Neural crest cell (in vitro differentiated cells): ENCODE measurements at places on chromosomes 1 and 21.

DNA sequence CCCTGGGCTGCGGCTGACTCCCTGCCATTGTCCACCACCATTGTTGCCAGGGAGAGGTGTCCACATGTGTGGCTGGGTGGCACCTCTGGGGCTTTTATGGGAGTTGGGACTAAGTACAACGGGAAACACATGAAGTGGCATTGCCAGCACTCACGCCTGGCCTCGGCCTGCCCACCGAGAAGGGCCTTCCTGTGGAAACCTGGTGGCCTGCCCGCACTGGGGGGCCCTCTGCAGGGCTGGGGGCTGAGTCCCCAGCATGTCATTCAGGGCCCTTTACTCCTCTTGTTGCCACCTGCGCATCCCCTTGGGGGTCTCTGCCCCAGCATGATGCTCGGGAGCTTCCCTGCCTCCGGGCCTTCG, 35.5 kb upstream of the RUNX3 start:
- no peak for DNase-seq

- no peak for DNase-seq
Measured at GRCh38 chr1:17865912-17866739, 111.0 kb downstream of the ACTL8 start.

- DNase-seq = no peak
Measured at GRCh38 chr1:1219341-1219740, 5.4 kb upstream of the TNFRSF4 start.

DNA sequence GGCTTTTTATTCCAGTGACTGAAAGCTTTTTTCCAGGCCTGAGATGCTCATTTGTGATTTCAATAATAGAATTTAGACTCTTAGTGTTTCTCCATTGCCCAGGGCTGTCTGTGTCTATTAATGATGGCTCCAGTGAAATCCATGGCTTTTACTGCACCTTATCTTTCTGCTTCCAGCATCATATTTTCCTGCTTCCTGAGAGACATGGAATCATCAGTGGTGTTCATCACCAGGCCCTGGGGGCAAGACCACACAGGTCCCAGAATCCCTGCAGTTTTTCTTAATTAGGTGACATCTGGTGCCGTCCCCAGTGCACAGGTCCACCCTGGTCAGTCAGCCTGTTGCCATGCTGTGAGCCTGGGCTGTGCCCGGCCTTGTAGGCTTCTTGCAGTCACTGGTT, 15.5 kb downstream of the NT5C1A start:
- no peak for DNase-seq

DNA sequence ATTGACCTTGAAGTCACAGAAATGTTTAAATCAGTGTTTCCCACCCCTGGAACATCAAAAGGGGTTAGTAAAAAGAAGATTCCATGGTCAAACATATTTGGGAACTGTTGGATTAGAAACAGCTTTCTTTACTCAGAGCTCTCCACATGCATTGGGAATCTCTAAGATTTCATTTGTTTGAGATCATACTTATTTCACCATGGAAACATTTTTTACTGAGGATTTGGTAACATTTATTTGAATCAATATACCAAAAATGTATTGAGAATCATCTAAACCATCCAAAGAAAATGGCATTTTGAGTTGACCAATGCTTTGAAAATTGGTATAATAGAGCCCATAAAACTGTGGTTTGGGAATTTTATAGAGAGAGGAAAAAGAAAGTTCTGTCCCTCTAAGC, 25.3 kb downstream of the NGF start:
- DNase-seq = no peak

DNA sequence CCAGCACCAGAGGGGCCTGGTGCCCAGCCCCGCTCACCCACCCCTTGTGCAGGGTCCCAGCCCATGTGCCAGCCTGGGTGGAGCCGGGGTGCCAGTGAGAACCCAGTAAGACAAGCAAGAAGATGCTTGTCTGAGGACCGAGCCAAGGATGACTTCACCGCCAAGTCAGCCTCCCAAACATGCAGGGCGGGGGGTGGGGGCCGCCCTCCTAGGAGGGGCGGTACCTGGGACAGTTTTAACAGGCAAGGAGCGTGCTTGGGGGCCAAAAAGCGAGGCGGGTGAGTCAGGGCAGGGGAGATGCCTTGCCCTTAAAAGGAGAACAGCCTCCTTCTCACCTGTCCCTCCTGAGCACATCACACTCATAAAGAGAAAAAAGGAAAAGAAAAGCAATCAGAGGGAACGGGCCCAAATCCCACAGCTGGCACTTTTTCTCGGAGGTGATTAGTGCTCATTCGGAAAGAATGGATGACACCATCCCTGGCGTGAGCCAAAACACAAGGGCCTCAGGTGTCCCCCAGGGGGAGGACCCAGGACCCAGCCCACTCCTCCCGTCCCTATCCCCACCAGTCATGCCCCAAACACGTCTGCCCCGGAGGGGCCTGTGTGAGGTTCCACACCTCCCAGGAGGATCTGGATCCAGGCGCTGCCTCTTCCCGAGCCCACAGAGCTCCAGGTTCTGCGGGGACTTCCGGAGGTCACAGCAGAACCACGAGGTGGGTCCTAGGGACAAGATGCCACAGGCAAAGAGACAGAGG, 77.6 kb upstream of the IFFO2 start:
- DNase-seq = no peak

- DNase-seq = no peak
Measured at GRCh38 chr1:222927031-222927430, 112.2 kb downstream of the DISP1 start.

GRCh38 chr21:46154955-46155513, 345 bp downstream of the FTCD start:
- DNase-seq = no peak

GRCh38 chr1:26110731-26111529, 694 bp upstream of the PDIK1L start:
- DNase-seq = peak; percentile 72

DNA sequence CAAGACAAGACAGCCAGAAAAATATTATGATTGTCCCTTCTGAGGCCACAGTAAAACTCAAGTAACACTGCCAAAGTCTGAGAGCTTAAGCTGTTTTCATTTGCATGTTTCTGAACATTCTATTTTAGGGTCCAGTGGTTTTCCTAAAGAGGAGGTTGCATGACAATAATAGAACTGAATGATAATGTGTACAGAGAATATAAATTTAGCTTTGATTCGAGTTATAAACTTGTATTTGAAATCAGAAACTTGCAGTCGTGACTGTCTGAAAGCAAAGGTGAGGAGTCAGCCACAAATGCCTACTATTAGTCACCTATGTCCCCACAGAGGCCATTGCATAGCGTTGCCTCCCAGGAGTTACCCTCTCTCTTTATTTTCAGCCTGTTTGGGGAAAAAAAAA, 363.1 kb upstream of the ADGRL2 start:
- DNase-seq = no peak

- no peak for DNase-seq
Measured at GRCh38 chr1:27713139-27713725, 12.5 kb upstream of the FAM76A start.

DNA sequence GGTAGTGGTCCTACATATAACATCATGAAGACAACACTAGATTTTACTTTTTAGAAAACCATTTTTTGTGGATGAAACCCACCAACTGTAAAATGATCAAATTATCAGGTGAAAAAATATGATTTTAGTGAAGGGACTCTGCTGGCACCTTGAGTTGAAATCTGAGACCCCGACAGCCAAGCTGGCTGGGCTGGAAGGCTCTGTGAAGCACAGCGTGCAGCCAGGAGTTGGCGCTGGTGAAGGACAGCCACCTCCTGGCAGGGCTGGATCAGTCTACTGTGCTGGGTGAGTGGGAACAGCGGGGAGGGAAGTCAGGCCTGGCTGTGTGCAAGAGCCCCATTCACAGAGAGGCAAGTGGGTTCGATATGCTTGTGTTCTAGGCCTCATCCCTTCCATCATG, 47.9 kb downstream of the DDAH1 start:
- DNase-seq = no peak

GRCh38 chr1:58584082-58584895, 7.2 kb upstream of the TACSTD2 start:
- no peak for DNase-seq

DNA sequence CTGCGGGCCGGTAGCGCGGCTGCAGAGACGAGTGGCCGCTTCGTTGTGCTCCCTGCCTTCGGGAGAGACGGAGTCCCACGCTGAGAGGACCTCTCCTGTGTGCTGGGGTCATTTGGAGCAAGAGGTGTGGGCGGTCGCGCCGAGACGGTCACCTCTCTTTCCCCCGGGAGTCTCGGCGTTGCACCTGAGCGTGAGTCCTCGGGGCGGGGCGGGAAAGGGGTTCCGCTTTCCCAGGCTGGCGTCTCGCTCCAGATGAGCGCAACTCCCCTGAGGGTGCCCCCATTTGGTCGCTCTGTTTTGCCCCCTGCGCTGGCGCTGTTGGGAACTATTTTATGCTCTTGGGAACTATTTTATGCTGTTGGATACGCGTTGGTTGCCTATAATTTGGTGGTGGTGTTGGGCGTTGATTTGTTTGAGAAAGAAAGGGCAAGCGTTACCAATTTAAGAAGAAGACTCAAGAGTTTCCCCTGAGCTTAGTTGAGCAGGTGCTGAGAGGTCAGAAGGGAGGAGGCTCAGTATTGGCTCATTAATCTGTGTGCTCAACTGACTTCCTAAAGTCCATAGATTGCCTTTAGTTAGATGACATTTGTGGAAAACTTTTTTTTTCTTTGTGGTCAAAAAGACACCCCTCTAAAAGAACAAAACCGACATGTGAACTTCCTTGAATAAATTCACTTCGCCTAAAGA, 683 bp downstream of the LRRC8B start:
- DNase-seq = peak; percentile 25

GRCh38 chr1:156553860-156554485, 18.4 kb downstream of the IQGAP3 start:
- DNase-seq = no peak

GRCh38 chr21:46244602-46245001, 16.0 kb upstream of the LSS start:
- DNase-seq = no peak

DNA sequence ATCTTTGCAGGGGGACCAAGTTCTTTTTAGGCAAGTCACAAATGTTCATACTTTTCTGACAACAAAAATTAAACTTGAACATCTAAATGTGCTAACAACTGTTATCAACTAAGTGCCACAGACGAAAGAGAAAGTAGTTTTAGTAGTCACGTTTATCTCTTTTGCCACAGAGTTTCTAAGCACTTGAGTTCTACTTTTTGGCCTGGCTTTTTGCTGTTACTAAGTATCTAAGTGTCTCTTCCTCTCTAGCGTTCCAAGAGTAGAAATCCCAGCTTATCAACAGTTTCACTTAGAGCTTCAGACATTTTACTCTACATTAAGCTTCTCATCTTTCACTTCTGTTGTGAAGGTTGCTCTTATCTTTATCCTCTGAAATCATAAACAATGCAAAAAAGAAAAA, 34.2 kb downstream of the GATAD2B start:
- DNase-seq = no peak

GRCh38 chr1:34977858-34978257, 7.3 kb downstream of the TMEM35B start:
- DNase-seq = no peak

- no peak for DNase-seq
Measured at GRCh38 chr1:147664206-147664605, 6.1 kb downstream of the ACP6 start.

DNA sequence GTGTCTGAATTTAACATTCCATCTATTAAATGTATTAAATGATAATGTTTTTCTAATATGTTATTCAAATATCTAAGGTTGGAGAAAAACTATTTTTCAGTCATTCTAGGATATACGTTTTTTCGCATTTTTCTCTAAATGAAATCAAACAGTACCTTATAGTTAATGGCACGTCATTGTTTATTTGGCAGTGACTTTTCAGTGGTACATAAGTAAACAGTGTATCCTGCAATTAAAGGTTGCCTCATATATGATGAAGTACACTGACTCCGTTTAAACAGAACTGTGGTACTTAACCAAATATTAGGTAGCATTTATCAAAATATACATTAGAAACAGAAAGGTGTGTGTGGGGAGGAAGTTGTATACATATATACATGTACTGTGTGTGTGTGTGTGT, 79.2 kb downstream of the EPS15 start:
- no peak for DNase-seq

GRCh38 chr1:117609471-117609911, 3.6 kb downstream of the TENT5C start:
- DNase-seq = no peak

- DNase-seq = no peak
Measured at GRCh38 chr1:117673405-117673804, 67.6 kb downstream of the TENT5C start.

GRCh38 chr1:95005584-95005983, 67.2 kb downstream of the ALG14 start:
- no peak for DNase-seq

DNA sequence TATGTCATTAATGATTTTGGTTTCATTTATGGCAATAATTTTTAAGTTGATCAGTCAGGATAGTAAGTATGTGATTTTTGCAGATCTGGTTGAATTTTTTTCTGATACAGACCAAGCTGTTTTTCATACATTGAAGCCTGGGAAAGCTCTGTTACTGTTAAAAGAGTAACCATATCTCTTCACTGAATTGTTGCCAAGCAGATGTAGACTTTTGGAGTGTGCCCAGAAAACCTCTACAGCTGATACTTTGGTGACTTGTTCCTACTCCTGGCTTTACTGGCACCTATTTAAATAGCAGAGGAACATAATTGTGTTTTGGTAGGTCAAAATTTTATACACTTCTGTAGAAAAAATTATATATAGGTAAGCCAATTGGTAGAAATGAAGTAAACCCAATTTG, 49.4 kb downstream of the NFIA start:
- no peak for DNase-seq

- no peak for DNase-seq
Measured at GRCh38 chr1:112697781-112698201, 9.1 kb downstream of the RHOC start.

DNA sequence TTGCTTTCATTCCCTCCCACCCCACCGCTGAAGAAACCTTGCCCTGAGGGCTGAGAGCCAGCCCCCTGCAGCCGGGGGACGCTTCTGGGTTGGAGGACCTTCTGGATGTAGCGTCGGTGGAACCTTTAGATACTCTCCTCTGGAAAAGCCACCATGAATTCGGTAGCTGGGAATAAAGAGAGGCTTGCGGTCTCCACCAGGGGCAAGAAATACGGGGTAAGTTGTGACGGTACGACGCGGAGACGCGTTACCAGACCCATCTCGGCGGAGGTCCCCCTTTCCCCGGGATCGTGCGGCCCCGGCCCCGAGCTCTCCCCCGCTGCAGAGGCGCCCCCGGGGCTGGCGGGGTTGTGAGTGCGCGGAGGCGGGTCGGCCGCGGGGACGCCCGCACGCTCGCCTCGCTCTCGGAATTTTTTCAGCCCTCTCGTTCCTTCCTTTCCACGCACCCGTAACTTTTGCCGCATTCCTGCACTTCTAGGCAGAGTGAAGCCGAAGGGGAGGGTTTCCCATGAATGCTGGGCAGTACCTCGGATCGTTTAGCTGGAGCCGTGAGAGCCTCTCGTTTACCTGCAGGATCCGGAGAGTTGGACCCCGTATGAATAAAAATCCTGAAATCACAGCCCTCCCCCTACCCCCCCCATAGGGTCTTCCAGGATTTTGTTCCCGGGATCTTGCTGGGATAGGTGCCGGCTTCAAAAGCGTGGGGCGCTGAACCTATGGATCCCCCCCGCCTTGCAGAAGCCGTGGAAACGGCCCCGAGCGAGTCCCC, 671 bp downstream of the KIF26B start:
- DNase-seq = peak; percentile 30
